Activated CD4-positive, alpha-beta memory T cell treated with anti-CD3 and anti-CD28 coated beads for 36 hours (primary cell): ENCODE measurements at places on chromosomes 2 and 18. TPM values are rescaled to one million over a fixed set of nuclear protein-coding genes. Genes with fewer than 3 reads are reported as not detected.

DNA sequence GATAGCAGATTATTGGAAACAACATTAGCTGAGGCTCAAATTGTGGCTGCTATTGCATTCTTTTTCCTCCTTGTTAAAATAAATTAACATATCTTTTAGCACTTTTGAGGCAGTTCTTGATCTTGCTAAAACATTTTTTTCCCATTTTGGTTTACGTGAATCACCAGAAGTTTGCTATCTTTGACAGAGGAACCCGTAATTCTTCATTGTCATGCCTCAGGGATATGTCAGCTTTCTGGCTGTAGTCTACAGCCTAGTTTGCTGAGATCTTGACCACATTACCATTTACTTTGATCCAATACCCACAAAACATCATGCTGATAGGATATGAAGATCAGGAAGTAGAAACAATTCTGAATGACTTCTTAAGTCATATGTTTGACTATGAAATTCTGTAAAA is 25.1 kb upstream of the FANCL start:
- no peaks in the 10 kb centered on the region for H3K36me3 ChIP-seq
- H3K4me3 ChIP-seq: no peak overlapping the region
- H3K4me1 ChIP-seq: no peaks in the 10 kb centered on the region
- peaks cover 2% of the 10 kb centered on the region for H3K27me3 ChIP-seq
- DNase-seq: no peak

- H3K4me3 ChIP-seq: no peak overlapping the region
- no peak for DNase-seq
- no peak overlapping the region for H3K27ac ChIP-seq
- H3K4me1 ChIP-seq: no peaks in the 10 kb centered on the region
- H3K27me3 ChIP-seq: no peaks in the 10 kb centered on the region
Measured at GRCh38 chr18:70994116-70994515, 705.3 kb downstream of the SOCS6 start.

- no peak for DNase-seq
- H3K36me3 ChIP-seq: peaks cover 8% of the 10 kb centered on the region
- no peaks in the 10 kb centered on the region for H3K27me3 ChIP-seq
- H3K4me1 ChIP-seq: peaks cover 11% of the 10 kb centered on the region
Measured at GRCh38 chr2:71130905-71131244, 441 bp downstream of the MPHOSPH10 start.

DNA sequence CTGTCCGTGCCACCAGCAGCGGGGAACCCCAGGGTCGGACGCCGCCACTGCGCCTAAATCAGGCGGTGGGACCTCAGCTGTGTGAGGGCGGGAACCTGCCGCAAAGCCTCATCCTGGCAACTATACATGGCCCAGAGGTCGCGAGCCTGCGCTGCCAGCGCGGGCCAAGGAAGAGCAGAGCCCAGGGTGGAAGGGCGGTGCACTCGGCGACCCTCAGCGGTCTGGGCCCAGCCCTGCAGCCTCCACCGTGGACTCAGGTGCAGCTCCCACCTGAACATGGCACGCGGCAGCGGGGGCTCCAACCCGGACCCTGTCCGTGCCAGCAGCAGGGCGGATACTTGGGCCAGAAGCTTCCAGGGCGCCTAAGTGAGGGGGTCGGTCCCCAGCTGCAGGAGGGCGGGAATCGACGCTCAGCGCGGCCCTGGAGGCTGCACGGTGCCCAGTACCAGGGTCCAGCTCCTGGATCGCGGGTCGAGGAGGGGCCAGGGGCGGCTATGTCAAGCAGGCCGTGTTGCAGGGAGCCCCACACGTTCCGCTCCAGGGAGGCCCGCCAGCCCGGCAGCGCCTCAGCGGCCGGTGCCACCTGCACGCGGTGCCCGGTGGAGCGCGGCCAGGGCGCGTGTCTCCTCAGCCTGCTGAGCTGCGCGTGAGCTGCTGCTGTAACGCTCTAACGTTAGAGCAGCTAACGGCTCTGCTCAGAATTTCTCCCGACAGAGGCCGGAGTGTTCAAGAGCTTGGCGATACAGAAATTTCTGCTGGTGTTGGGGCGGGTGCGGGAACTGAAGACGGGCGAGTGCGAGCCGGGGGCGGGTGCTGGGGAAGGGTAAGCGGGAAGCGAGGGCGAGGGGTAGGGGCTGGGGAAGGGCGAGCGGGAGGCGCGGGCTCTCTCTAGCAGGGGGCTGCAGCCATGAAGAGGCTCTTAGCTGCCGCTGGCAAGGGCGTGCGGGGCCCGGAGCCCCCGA is at the start of gene ANKRD30B:
Gene ANKRD30B, plus strand, starts transcription at position 660 of the 962 bp plus-strand sequence. Its CDS starts 248 bp downstream, at position 908.
- H3K27ac ChIP-seq: no peak within 1 kb of the TSS
- no peaks in the 10 kb centered on the region for H3K36me3 ChIP-seq
- no peaks in the 10 kb centered on the region for H3K4me1 ChIP-seq
- DNase-seq: no peak
- H3K27me3 ChIP-seq: peaks cover 9% of the 10 kb centered on the region

DNA sequence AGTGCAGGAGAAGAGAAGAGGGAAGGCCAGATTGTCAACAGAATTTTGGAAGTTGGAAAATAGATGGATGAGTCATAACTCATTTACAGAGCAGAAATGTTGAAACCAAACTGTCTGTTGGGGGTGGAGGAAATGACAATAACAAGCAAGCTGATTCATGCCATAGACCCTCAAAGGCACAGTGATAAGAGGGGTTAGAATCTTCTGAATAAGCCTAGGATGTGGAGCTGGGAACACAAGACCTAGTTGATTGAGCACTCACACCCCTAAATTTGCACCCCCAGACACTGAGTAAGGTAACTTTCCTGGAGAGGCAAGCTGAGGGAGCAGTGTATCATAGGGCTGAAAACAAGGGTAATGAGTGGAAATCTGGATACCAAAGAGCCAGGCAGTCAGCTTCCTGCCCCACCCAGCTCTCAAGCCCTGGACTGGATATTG is 141.4 kb downstream of the SCG2 start:
- H3K4me1 ChIP-seq: no peaks in the 10 kb centered on the region
- DNase-seq: no peak
- no peak overlapping the region for H3K27ac ChIP-seq
- H3K36me3 ChIP-seq: no peaks in the 10 kb centered on the region

DNA sequence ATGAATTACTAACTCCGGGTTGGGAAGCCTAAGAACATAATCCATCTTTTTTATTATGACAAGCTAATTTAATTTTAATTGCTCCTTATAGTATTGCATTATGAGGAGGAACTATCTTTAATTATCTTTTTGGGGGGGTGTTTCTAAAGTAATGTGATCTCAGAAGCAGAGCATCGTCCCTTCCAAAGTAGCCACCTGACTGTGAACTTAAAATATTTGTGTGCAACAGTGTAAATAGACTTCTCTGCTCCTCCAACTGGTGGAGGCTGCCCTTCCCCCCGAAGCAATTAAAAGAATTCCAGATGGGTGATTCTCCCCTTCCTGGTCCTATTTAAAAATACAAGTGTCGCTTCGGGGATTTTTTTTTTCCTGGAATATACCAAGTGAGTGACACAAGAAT is 55.7 kb downstream of the TCF7L1 start:
- no peaks in the 10 kb centered on the region for H3K4me1 ChIP-seq
- H3K27me3 ChIP-seq: peaks cover 6% of the 10 kb centered on the region
- no peaks in the 10 kb centered on the region for H3K36me3 ChIP-seq
- H3K27ac ChIP-seq: no peak overlapping the region

GRCh38 chr2:14872779-14873325 is 240.3 kb downstream of the LRATD1 start:
- DNase-seq: peak; percentile 8
- H3K27ac ChIP-seq: no peak overlapping the region
- H3K4me1 ChIP-seq: no peaks in the 10 kb centered on the region
- H3K27me3 ChIP-seq: no peaks in the 10 kb centered on the region
- no peak overlapping the region for H3K4me3 ChIP-seq

GRCh38 chr2:222825031-222825430 is 35.8 kb upstream of the ACSL3 start:
- no peaks in the 10 kb centered on the region for H3K36me3 ChIP-seq
- DNase-seq: no peak
- no peak overlapping the region for H3K27ac ChIP-seq

GRCh38 chr18:2114765-2115164 is 456.5 kb downstream of the METTL4 start:
- H3K27ac ChIP-seq: no peak overlapping the region
- H3K36me3 ChIP-seq: no peaks in the 10 kb centered on the region
- H3K4me3 ChIP-seq: no peak overlapping the region
- peaks cover 9% of the 10 kb centered on the region for H3K27me3 ChIP-seq

- no peak overlapping the region for H3K27ac ChIP-seq
- H3K36me3 ChIP-seq: no peaks in the 10 kb centered on the region
- peaks cover 11% of the 10 kb centered on the region for H3K27me3 ChIP-seq
Measured at GRCh38 chr2:169767243-169767888, 31.3 kb upstream of the SSB start.

DNA sequence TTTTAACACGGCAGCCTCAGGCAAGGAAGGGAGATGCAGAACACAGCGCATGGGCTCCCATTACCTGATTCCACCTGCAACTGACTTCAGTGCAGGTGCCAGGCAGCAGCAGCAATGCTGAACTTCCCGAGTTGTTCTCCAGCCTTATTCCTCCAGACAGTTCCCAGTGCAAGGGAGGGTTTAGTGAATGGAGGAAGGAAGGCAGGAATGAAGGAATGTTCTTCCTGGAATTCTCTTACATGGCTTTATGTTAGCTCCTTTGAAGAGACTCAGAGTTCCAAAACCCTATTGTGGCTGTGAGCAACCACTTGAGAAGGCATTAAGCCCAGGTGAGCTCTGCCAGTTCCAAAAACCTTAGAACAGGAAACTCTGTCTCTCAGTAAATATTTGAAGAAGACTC is 45.5 kb downstream of the SERPINB7 start:
- H3K4me3 ChIP-seq: no peak overlapping the region
- H3K36me3 ChIP-seq: no peaks in the 10 kb centered on the region
- no peak for DNase-seq
- H3K27ac ChIP-seq: no peak overlapping the region
- peaks cover 7% of the 10 kb centered on the region for H3K27me3 ChIP-seq

- peaks cover 86% of the 10 kb centered on the region for H3K4me1 ChIP-seq
- DNase-seq: no peak
- H3K27me3 ChIP-seq: no peaks in the 10 kb centered on the region
- H3K27ac ChIP-seq: peak overlapping the region; percentile 84
- H3K36me3 ChIP-seq: peaks cover 30% of the 10 kb centered on the region
- H3K4me3 ChIP-seq: no peak overlapping the region
Measured at GRCh38 chr2:84850471-84850870, 30.4 kb downstream of the TRABD2A start.

GRCh38 chr2:6665093-6666045 is 200.3 kb downstream of the CMPK2 start:
- no peaks in the 10 kb centered on the region for H3K4me1 ChIP-seq
- H3K4me3 ChIP-seq: no peak overlapping the region
- DNase-seq: no peak
- no peaks in the 10 kb centered on the region for H3K27me3 ChIP-seq

- DNase-seq: no peak
- H3K27ac ChIP-seq: no peak overlapping the region
- H3K4me1 ChIP-seq: peaks cover 4% of the 10 kb centered on the region
- H3K27me3 ChIP-seq: peaks cover 16% of the 10 kb centered on the region
Measured at GRCh38 chr2:109703077-109703476, 88.9 kb downstream of the SOWAHC start.

DNA sequence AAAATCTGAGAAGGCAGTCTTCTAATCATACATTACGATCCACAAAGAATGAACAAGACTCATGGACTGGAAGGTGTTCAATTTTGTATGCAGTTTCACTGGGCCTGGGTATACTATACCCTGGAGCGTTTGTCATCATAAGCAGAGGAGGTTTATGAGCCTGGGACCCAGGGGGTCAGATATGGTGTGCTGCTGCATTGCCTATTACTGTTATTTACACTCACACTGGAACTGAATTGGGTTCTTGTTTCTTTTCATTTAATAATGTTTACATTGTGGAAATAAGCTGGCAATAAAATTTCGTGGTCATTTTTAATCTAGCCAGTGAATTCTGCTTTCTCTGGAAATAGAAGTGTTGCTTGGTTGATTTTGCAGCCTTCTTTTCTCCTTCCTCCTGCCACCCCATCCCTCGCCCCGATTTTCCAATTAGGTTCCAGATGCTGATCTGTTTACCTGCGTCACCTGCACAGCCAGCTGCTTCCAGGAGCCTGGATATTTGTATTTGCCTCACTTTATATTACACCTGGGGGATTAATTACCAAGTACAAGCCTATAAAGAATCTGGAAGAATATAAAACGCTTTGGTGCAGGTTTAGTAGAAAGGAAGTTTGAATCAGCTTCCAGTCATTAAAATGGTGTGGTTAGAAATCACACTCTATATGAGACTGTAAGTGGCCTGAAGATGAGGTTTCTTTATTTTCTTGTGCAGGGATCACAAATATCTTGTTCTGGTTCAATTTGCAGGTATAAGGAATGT is 234.4 kb downstream of the SOCS6 start:
- no peaks in the 10 kb centered on the region for H3K4me1 ChIP-seq
- no peak overlapping the region for H3K4me3 ChIP-seq
- H3K36me3 ChIP-seq: no peaks in the 10 kb centered on the region
- H3K27me3 ChIP-seq: no peaks in the 10 kb centered on the region
- no peak overlapping the region for H3K27ac ChIP-seq

DNA sequence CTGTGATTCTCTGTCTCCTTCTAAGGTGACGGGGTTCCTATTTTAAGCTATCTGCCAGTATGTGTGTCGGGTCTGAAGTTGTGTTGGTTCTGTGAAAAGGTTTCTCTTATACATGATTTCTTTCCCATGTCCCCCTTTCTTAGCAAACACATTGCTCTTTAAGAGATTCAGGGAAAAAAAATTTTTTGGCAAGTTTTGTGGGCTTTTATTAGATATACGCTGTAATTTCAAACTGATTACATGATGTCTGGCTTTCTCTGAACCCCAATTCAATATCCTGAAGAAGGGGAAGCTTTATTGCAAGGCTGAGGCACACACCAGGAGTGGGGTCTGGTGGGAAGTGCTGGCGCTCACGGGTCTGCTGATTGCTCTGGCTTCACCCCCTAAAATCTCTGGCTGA is 210.6 kb downstream of the AGPS start:
- H3K27me3 ChIP-seq: peaks cover 8% of the 10 kb centered on the region
- H3K36me3 ChIP-seq: no peaks in the 10 kb centered on the region
- no peak overlapping the region for H3K4me3 ChIP-seq
- no peaks in the 10 kb centered on the region for H3K4me1 ChIP-seq
- no peak for DNase-seq

DNA sequence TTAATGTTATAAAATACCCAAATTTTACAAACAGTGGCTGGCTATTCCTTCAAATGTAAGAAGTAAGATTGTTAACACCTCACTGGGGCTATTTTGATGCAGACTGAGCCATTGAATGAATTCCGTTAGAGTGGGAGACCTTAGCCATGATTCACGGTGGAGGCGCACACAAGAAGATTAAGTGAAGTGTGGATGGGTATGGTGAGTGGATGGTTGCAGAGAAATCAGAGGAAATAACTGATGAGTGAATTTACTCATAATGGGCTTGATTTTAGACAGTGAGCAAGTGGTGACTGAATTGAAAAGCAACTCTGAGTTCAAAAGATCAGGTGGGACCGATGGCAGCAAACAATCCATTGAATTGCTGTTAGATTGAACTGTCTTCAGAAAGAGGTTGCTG is 75.0 kb downstream of the NRP2 start:
- no peaks in the 10 kb centered on the region for H3K4me1 ChIP-seq
- H3K27me3 ChIP-seq: peaks cover 3% of the 10 kb centered on the region
- H3K36me3 ChIP-seq: no peaks in the 10 kb centered on the region
- no peak overlapping the region for H3K27ac ChIP-seq
- H3K4me3 ChIP-seq: no peak overlapping the region

GRCh38 chr2:237859533-237860272 is at the start of gene RAMP1:
Gene RAMP1 (plus strand): TSS chr2:237859623. CDS start chr2:237859676, 53 bp downstream.
- DNase-seq: peak; percentile 60
- peaks cover 15% of the 10 kb centered on the region for H3K4me1 ChIP-seq
- peaks cover 36% of the 10 kb centered on the region for H3K27me3 ChIP-seq
- peak within 1 kb of the TSS; percentile 46 for H3K4me3 ChIP-seq
- H3K36me3 ChIP-seq: no peaks in the 10 kb centered on the region

Gene CD8B2
- 0.07 TPM for total RNA-seq

Gene GPR55
- 1.6 TPM for total RNA-seq

Gene CAPN13
- not detected for total RNA-seq

Gene SNRNP200
- total RNA-seq: 175 TPM

Gene SPC25
- total RNA-seq: 47.1 TPM

Gene SPATS2L
- total RNA-seq: 28.8 TPM

Gene TUBA4A
- 229 TPM for total RNA-seq

Gene EEF1B2
- total RNA-seq: 1,194 TPM
